ENCODE measurements at places on chromosomes 7 and 10. TPM values are rescaled to one million over a fixed set of nuclear protein-coding genes. Genes with fewer than 3 reads are reported as not detected.

GRCh38 chr10:54469587-54470323 lies 331.3 kb downstream of the PCDH15 start:
- DNase-seq = no peak

GRCh38 chr7:489876-490275 lies 29.8 kb downstream of the PDGFA start:
- no peak for DNase-seq

- no peak for DNase-seq
Measured at GRCh38 chr10:116878123-116878522, 28.8 kb downstream of the ENO4 start.

GRCh38 chr7:44706788-44707557 lies 41.7 kb upstream of the ZMIZ2 start:
- no peak for DNase-seq

DNA sequence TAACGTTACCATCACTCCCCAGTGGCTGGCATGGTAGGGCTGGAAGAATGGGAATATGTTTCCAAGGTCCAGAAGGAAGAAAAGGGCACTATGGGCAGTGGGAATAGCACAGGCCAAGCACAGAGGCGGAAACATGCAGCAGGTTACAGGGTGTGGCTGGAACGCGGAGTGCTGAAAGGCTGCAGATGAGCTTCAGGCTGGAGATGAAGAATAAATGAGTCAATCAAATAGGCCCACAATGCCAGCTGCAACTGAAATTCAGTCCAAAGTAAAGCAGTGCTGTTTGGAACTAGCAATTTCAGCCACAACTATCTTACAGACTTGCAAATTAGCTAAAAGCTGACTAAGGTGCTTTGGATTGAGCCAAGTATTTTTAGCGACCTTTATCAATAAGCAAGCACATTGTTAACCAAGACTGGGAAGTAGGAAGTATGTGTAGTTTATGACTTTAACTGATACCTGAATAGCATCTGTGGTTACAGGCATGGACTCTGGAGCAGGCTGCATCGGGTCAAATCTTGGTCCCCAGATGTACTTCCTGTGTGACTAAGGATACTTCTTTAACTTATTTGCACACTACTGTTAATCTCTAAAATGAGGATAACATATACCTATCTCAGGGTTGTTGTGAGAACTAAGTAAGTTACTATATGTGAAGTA lies 77.5 kb upstream of the CTTNBP2 start:
- no peak for DNase-seq

DNA sequence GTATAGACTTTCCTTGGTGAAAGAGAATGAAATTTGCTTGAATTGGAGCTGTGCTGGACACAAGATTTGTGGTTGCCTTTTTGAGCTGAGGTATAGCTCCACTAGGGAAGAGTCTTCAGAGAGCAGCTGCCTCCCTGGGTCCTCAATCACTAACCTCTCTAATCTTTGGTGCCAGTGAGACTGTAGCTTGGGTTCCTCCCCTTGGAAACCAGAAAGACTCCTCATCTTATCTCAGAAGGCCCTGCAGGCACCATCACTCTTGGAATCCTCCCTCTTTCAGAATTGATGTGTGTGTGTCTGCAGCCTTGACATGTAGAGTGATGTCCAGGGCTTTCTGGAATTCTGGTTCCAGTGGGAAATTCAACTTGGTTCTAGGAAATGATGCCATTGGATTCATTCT lies 426.5 kb downstream of the RPS24 start:
- no peak for DNase-seq

DNA sequence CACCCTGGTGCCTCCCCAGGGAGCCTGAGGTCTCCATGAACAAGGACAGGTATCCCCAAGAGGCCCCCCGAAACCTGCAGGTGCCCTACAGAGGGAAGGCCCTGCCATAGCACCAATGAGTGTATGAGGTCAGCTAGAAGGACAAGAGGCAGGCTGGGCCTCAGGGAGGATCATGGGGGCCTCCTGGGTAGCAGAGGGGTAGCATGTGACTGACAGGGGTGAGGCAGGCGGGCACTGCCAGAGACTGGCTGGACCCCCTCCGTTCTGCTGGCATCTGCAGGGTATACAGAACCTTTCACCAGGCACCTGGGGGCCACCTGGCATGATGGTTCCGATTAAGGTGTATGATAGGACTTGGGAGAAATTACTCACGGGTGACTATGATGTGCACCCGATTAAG lies 79.2 kb upstream of the KCTD7 start:
- DNase-seq = no peak

- no peak for DNase-seq
Measured at GRCh38 chr7:158463317-158463716, 124.3 kb downstream of the PTPRN2 start.

DNA sequence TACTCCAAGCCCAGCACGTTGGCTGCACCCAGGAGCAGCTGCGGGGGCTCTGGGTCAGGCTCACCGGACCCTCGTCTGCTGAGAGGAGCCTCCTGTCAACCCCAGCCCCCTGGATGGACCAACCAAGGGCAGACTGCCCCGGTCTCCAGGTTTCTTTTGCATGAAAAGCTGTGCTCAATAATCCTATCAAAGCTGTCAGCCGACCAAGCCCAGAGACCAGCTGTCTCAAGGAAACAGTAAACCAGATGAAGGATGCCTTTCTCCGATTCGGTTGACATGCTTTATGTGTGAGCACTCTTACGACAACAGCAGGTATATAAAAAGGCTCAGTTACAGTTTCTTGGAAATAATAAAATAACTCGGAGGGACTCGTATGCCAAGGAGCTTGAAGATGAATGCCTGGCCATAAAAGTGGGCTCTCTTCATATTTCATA lies 71.6 kb upstream of the BAIAP2L1 start:
- DNase-seq = no peak

GRCh38 chr7:6165075-6165474 lies 107.3 kb downstream of the CYTH3 start:
- no peak for DNase-seq

GRCh38 chr10:13511409-13511808 lies 17.4 kb downstream of the BEND7 start:
- no peak for DNase-seq

GRCh38 chr10:100652406-100653135 lies 92.8 kb upstream of the PAX2 start:
- no peak for DNase-seq

- DNase-seq = no peak
Measured at GRCh38 chr10:95909561-95909960, 1.8 kb downstream of the CC2D2B start.

- DNase-seq = no peak
Measured at GRCh38 chr10:6781133-6781770, 201.2 kb upstream of the PRKCQ start.

- DNase-seq = no peak
Measured at GRCh38 chr10:49356944-49357343, 38.9 kb downstream of the DRGX start.

DNA sequence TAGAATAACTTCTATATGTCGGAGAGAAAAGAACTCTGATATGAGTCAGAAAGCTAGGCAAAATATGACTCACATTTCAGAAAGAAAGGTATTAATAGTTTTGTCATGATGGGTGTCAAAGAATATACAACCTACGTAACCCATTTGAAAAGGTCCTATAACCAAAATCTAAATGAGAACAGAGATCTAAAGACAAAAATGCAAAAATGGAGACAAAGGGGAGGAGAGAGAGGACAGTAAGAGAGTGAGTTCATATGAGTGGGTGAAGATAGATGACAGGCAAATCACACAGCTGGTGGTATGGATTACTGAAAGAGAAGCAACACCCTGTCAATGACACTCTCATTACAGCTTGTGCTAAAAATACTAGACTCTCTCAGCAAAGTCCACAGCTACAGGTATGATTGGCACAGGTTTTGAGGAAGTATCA lies 25.6 kb downstream of the ANKMY2 start:
- no peak for DNase-seq

GRCh38 chr10:3584926-3585784 lies 199.9 kb downstream of the KLF6 start:
- DNase-seq = no peak

GRCh38 chr10:4902571-4903011 lies 60.6 kb upstream of the AKR1C1 start:
- no peak for DNase-seq

GRCh38 chr7:112058686-112059085 lies 147.5 kb downstream of the DOCK4 start:
- DNase-seq = no peak

GRCh38 chr10:120805014-120805812 lies 45.9 kb upstream of the WDR11 start:
- no peak for DNase-seq

DNA sequence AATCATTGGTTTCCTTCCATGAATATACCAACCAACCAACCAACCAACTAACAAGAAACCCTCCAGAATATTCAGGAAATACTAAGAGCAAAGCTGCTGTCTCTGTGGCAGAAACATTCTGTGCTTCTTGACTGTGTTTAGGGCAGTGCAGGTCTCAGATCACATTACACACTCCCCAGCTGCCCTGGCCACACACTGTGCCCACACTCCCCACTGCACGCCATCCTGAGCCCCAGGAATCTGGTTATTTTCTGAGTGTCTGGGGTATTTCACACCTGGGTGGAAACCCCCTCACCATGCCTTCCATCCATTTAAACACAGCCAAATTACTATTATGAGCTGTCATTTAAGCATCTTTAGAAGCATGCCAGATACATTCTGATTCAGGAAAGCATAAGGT lies 183.7 kb upstream of the ANK3 start:
- DNase-seq = no peak

GRCh38 chr7:89757910-89758309 lies 396.4 kb upstream of the STEAP1 start:
- DNase-seq = no peak

DNA sequence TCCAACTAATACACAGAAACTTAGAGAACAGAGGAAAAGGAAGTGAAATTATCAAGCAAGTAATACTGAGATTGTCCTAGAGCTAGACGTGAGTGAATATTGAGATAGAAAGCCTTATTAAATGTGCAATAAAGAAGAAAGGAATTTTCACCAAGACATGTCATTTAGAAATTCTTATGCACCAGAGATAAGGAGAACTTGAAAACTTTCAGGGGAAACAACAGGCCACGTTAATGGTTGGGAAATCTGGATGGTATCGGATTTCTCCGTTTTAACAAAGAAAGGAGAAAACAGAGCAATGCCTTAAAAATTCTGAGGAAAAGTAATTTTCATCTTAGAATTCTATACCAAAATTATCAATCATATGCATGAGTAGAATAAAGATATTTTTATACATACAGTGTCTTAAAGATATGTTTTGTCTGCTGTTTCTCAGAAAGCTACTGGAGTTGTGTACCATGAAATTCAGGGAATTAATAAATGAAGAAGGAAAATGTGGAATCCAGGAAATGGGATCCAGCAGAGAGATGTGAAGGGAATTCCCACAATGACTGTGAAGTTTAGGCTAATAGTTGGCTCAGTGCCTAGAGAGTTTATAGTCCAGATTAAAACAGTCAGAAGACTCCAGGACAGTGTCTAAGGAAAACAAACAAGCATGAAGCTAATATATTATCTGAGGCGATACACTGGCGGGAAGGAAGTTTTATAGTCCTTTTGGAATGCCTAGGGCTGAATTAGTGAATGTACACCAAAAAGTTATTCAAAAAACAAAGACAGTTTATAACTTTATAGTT lies 159.5 kb downstream of the PPP1R9A start:
- DNase-seq = no peak

GRCh38 chr7:142194201-142194600 lies 63.7 kb downstream of the PRSS58 start:
- no peak for DNase-seq

GRCh38 chr7:32676249-32676941 lies 181.1 kb downstream of the AVL9 start:
- no peak for DNase-seq

GRCh38 chr7:100745184-100745583 lies 11.8 kb downstream of the ZAN start:
- peak; percentile 26 for DNase-seq

- DNase-seq = no peak
Measured at GRCh38 chr7:55432939-55433784, 68.0 kb downstream of the LANCL2 start.

GRCh38 chr10:33952692-33953360 lies 618.4 kb upstream of the NRP1 start:
- DNase-seq = no peak

DNA sequence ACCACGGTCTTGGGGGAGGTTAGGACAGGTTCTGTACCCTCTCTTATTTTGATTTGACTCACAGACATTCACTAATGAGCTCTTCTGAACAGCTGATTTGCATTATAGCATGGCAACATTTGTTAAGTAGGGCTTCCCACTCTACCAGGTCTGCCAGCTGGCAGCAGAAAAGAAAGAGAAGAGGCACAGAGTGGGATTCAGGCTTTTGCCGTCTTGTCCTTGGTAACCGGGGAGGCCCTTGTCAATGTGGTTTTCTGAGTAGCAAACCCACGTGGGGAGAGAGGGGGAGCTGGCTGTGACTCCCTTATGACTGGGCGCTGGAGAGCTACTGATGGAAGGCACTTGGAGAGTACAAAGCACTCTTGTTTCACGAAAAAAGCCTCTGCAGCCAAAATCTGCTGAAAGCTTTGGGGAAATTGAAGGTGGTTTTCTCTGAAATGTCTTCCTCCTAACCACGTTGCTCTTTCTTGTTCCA lies 355.3 kb upstream of the GALNT17 start:
- no peak for DNase-seq

- no peak for DNase-seq
Measured at GRCh38 chr7:50073093-50073492, 20.0 kb downstream of the ZPBP start.

DNA sequence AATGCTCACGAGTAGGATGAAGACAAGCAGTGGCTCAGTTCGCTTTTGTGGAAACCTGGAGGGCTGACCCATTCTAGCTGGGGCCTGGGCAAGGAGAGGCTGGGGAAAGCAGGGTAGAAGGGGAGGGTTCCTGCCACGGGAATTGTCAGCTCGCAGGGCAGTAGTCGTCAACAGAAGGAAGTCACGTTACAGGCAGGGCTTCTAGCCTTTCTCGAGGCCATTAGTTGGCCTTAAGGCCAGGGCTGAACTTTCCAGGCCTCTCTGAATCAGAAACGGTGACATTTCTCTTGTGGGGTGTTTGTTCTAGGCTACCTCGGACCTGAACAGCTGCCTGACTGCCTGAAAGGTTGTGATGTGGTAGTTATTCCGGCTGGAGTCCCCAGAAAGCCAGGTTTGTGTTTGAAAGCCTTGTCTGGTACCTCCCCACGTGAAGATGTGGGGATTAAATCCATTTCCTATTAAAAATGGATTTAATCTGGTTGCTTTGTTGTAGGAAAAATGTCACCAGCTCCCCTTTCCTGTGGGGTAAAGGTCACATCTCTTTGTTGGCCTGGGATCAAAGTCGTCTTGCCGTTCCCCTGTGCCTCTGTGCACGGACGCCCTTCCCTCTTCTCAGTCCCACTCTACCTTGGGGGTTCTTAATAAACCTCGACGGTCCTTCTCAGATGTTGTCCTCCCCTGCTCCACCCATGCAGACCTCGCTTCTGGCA lies 9.4 kb downstream of the MDH2 start:
- DNase-seq = no peak

GRCh38 chr7:117051808-117052207 lies 98.5 kb downstream of the ST7 start:
- DNase-seq = no peak

Gene CCL24
- total RNA-seq = not detected

Gene SERPINE1
- 3.1 TPM for total RNA-seq

Gene PNLIPRP1
- not detected for total RNA-seq

Gene NACAD
- 1.9 TPM for total RNA-seq

Gene TSPAN15
- total RNA-seq = 38.0 TPM

Gene STEAP2
- total RNA-seq = 31.4 TPM

Gene MXI1
- total RNA-seq = 30.7 TPM

Gene CFAP70
- 2.2 TPM for total RNA-seq

Gene PTPRE
- 15.9 TPM for total RNA-seq

Gene EN2
- total RNA-seq = not detected

Gene ARHGAP22
- 6.0 TPM for total RNA-seq

Gene ABCB4
- total RNA-seq = 1.2 TPM

Gene ZCCHC24
- total RNA-seq = 43.5 TPM

Gene SFRP4
- 11.2 TPM for total RNA-seq
